ENCODE measurements at places on chromosomes 16 and 17.

GRCh38 chr17:70286391-70286790 is 117.1 kb downstream of the KCNJ2 start:
- DNase-seq, result no peak

DNA sequence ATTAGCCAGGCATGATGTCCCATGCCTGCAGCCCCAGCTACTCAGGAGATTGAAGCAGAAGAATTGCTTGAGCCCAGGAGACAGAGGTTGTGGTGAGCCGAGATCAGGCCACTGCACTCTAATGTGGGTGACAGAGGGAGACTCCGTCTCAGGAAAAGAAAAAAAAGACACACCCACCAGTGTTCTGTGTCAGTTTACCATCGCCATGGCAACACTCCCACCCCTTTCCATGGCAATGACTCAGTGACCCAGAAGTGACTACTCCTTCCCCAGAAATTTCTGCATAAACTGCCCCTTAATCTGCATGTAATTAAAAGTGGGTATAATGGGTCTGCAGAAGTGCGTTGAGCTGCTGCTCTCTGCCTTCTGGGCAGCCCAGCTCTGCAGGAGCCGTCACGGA is 4.0 kb upstream of the ZC3H18 start:
- DNase-seq, result no peak

DNA sequence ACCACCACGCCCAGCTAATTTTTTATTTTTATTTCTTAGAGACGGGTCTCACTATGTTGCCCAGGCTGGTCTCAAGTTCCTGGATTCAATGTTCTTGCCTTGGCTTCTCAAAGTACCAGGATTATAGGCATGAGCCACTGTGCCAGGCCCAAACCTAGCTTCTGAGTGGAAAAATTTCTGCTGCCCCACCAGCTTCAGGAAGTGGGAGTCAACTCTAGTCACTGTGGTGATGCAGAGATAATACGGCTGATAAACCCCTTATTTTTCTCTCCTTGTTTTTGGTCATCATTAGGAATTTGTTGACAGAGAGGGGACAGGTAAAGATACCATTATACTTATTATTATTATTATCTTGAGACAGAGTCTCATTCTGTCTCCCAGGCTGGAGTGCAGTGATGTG is 27.8 kb upstream of the PHOSPHO1 start:
- DNase-seq, result no peak

- no peak for DNase-seq
These were observed 40.9 kb downstream of the B9D1 start for GRCh38 chr17:19321481-19322128.

GRCh38 chr16:3022684-3023414 is 893 bp downstream of the HCFC1R1 start:
- DNase-seq, result no peak

- no peak for DNase-seq
These were observed 12.2 kb upstream of the ZNF267 start for GRCh38 chr16:31861455-31861854.

- DNase-seq, result peak; percentile 67
These were observed 7.0 kb downstream of the KRT14 start for GRCh38 chr17:41579484-41580243.

GRCh38 chr16:84647828-84648594 is at the start of gene KLHL36:
TSS of gene KLHL36 (plus strand) at chr16:84648511. CDS start at chr16:84650868, 2,357 bp downstream.
- no peak for DNase-seq

GRCh38 chr17:2975469-2975958 is 87.9 kb downstream of the OR1D5 start:
- no peak for DNase-seq

DNA sequence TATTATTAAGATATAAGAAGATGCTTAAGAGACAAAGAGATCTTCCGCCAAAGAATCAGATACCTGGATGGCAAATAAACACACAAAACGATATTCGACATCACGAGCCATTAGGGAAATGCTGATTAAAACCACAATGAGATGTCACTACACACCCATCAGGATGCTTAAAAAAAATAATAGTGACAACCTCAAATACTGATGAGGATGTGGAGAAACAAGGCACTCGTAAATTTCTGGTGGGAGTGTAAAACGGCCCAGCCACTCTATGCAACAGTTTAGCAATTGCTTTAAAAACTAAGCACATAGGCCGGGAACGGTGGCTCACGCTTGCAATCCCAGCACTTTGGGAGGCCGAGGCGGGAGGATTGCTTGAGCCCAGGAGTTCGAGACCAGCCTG is 39.4 kb downstream of the TBC1D16 start:
- DNase-seq, result no peak

- DNase-seq, result no peak
These were observed 59.3 kb downstream of the RNF213 start for GRCh38 chr17:80319999-80320344.

- DNase-seq, result no peak
These were observed 70.3 kb downstream of the NETO2 start for GRCh38 chr16:47073223-47074155.

GRCh38 chr16:46747777-46748651 is at the start of gene MYLK3:
TSS of gene MYLK3 (minus strand) at chr16:46748344. CDS start at chr16:46748193, 151 bp downstream.
- no peak for DNase-seq

- no peak for DNase-seq
These were observed 160.8 kb downstream of the CA10 start for GRCh38 chr17:51997723-51998122.

DNA sequence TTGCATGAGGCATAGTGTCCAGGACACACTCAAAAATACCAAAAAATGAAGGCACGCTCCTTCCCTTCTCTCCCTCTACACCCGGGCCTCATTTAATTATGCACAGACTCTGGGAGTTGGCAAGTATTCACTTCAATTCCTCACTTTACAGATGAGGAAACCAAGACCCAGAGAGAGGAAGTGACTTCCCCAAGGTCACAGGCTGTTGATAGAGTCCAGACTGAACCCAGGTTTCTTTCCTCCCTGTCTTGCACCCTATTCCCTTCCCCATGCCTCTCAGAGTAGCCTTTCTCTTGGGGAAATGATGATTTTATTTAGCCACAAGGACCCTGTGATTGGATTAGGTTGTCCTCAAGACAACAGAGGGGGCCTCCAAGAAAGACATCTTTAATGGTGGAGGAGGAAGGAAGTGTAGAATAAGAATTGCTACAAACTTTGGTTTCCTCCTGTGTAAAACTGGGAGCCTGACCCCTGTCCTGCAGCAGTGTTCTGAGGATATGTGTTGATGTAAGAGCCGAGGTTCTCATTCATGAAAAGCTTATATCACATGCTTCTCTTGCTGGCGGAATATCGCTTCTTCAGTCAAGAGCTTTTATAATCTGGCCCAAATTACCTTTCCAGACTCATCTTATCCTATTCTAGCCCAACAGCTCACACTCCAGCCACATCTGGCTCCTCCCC is 48.8 kb upstream of the SIAH1 start:
- DNase-seq, result peak; percentile 11

All from pons (tissue), 1 donor.